ENCODE measurements at places on chromosomes 2 and 18. TPM values are rescaled to one million over a fixed set of nuclear protein-coding genes. Genes with fewer than 3 reads are reported as not detected.
A peak's percentile ranks its signal among the peaks of the same experiment; 100 is the strongest.

DNA sequence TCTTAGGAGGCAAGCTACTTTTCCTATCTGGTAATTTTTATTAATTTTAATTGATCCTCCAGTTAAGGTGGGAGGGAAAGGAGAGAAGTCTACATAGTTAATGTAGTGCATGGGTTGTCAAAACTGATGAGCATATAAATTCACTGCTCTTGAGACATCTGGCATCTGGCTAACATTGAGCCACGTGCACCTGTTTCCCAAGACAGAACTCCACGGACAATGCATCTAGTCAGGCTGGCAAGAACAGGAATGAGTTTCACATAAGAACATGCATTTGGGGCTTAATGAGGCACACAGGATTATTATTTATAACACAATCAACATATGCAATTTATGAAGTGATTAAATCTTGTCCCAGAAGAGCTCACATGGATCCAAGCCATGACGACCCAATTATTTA lies 16.2 kb upstream of the RAB1A start:
- H3K36me3 ChIP-seq = no peaks in the 10 kb centered on the region
- no peak overlapping the region for H3K27ac ChIP-seq
- no peaks in the 10 kb centered on the region for H3K4me1 ChIP-seq

GRCh38 chr18:67682516-67682915 lies 166.0 kb upstream of the DSEL start:
- H3K4me3 ChIP-seq = no peak overlapping the region
- no peak for DNase-seq
- H3K27me3 ChIP-seq = no peaks in the 10 kb centered on the region
- H3K36me3 ChIP-seq = no peaks in the 10 kb centered on the region

- H3K4me3 ChIP-seq = no peak overlapping the region
- H3K4me1 ChIP-seq = peaks cover 19% of the 10 kb centered on the region
- no peaks in the 10 kb centered on the region for H3K36me3 ChIP-seq
- no peaks in the 10 kb centered on the region for H3K27me3 ChIP-seq
These were observed 26.0 kb upstream of the ANXA4 start for GRCh38 chr2:69715964-69716363.

DNA sequence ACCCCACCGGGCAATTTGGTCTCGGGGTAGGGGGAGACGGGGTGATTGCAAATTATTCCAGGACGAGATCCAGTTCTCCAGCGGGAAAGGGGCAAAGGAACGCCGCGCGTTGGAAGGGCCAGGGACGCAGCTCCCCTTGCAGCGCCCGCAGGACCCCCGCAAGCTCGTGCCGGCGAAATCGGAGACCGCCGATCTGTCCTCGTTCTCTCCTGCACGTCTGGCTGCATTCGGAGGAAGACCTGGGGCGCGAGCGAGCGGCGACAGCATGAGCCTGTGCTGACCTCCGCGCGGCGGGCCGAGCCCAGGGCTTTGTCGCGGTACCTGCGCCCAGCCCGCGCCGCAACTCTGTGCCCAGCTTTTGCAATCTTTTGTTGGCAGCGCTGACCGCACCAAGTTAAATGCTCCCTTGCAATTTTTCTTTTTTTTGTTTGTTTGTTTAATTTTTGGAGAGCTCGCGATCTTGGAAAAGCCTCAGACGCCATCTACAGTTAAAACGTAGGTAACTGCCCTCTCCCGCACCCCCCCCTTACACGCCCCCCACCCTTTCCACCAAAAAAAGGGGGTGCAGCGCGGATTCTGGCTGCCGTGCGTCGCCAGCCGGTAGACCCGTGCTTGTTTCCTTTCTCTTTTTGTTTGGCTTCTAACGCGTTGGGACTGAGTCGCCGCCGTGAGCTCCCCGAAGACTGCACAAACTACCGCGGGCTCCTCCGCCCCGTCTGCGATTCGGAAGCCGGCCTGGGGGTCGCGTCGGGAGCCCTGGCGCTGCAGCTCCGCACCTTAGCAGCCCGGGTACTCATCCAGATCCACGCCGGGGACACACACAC lies 667 bp downstream of the TRIB2 start:
- H3K4me3 ChIP-seq = peak overlapping the region; percentile 97
- DNase-seq = peak; percentile 41
- peaks cover 5% of the 10 kb centered on the region for H3K36me3 ChIP-seq

GRCh38 chr2:42510191-42510590 lies 16.4 kb upstream of the KCNG3 start:
- peaks cover 8% of the 10 kb centered on the region for H3K4me1 ChIP-seq
- H3K27ac ChIP-seq = no peak overlapping the region
- no peaks in the 10 kb centered on the region for H3K36me3 ChIP-seq

DNA sequence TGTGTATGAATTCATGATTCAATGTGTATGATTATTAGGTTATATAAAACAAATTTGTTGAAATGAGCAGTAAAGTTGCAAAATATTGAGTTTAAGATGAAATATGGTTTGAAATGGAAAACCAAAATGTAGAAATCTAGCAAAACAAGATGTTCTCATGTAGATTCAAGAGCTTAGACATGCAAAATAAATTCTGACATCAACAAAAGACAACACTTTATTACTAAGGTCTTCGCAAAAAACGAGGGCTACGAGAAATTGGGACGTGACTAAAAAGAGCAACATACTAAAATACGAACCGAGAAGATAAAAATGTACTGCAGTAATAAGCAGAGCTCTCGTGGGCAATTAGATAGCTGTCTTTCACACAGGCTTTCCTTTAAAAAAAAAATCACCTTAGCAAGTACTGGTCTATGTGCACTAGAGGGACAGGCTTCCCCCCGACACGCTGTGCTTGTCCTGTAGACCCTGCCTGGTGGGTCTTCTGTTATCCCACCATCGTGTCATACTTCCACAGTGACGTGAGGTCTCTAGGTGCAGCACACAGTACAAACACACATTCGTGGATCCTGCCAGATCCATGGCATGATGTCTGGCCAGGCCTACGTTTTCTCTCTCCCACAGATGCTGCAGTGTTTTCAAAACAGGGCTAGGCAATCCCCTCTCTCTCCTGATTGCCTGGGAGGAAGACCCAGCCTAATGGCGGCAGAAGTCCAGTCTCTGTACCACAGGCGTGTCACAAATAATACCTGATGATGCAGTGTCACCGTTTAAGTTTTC lies 240.8 kb downstream of the TCF4 start:
- no peak for DNase-seq
- H3K27me3 ChIP-seq = peaks cover 8% of the 10 kb centered on the region
- no peaks in the 10 kb centered on the region for H3K36me3 ChIP-seq
- H3K4me1 ChIP-seq = peaks cover 11% of the 10 kb centered on the region
- H3K4me3 ChIP-seq = no peak overlapping the region

DNA sequence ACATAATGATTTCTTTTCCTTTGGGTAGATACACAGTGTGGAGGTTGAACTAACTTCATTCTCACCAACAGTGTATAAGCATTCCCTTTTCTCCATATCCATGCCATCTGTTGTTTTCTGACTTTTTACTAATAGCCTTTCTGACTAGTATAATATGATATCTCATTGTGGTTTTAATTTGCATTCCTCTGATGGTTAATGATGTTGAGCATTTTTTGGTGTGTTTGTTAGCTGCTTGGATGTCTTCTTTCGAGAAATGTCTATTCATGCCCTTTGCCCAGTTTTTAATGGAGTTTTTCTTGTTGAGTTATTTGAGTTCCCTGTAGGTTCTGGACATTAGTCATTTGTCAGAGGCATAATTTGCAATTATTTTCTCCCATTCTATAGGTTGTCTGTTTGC lies 59.8 kb downstream of the MARCHF4 start:
- no peak for DNase-seq
- H3K36me3 ChIP-seq = no peaks in the 10 kb centered on the region
- no peak overlapping the region for H3K4me3 ChIP-seq

DNA sequence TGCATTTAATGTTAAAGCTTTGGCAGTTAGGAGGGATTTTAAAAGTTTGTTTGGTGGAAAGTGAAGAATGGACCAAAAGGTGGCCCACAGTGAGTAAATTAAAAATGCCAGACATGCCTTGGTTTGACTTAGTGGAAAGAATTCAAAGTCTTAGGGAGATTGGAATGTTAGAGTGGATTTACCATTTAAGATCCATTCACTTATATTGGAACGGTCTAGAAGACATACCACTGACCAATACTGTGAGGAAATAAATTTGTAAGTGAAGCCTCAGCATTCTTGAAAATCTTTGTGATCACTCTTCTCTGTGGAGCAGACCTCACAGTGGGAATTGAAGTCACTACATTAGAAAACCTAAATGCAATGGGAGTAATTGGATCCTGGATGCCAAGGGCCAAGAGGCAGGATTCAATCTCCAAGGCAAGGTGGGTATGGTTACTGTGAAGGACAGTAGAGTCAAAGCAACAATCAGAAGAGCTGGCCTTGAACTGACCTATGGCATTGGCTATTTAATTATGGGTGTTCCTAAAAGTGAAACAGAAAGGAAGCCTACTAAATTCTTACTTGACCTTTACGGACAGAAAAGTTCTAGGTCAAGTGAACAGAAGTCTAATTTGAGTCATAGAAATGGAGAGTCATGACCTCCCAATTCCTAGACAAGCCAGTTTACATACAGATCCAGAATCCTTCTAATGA lies 40.2 kb upstream of the VRK2 start:
- no peak for DNase-seq
- H3K36me3 ChIP-seq = no peaks in the 10 kb centered on the region
- no peak overlapping the region for H3K27ac ChIP-seq
- peaks cover 2% of the 10 kb centered on the region for H3K4me1 ChIP-seq

DNA sequence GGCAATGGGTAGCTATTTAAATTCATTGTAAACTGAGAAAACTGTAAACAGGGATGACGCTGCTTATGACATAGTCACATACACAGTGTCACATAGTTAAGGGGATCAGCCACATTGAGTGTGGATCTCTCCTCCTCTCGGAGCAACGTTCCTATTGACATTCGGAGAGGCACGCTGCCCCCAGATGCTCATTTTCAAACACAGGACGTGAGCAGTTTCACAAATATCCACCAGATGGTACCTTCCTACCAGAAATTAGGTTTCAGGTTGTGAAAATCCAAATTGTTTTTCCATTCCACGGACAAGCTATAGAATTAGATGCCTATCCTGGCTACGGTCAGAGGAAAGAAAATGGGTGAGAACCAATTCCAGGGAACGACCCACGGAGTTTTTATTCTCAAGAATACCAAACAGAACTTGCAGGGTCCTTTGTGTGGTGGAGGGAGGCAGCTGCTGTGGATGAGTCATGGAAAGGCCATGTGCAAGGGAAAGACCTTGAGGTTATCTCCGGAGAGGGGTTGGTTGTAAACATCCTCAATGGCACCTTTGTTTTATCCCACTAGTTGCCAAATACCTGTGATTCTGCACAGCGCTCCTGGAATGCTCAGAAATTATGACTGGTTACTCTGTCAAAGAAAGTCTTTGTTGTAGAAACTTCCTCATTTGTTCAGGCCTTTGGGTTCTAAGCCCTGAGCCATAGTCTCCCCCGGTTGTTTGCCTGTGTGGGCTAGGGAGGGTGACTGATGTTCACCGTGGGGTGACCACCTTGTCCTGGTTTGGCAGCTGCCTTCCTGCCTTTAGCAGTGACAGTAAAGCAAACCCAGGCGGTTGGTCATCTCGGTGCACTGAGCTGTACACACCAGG lies 88.0 kb downstream of the ACTR3 start:
- H3K27me3 ChIP-seq = no peaks in the 10 kb centered on the region
- H3K36me3 ChIP-seq = peaks cover 28% of the 10 kb centered on the region
- no peak overlapping the region for H3K4me3 ChIP-seq

- H3K4me3 ChIP-seq = no peak overlapping the region
- no peaks in the 10 kb centered on the region for H3K36me3 ChIP-seq
- H3K4me1 ChIP-seq = peaks cover 26% of the 10 kb centered on the region
- H3K27ac ChIP-seq = peak overlapping the region; percentile 65
- no peak for DNase-seq
These were observed 9.6 kb downstream of the CHMP1B start for GRCh38 chr18:11860594-11861450.

GRCh38 chr18:11871501-11871900 lies 20.3 kb downstream of the CHMP1B start:
- no peak overlapping the region for H3K27ac ChIP-seq
- H3K4me1 ChIP-seq = peaks cover 2% of the 10 kb centered on the region
- peaks cover 4% of the 10 kb centered on the region for H3K36me3 ChIP-seq
- no peak overlapping the region for H3K4me3 ChIP-seq
- peaks cover 5% of the 10 kb centered on the region for H3K27me3 ChIP-seq
- no peak for DNase-seq

DNA sequence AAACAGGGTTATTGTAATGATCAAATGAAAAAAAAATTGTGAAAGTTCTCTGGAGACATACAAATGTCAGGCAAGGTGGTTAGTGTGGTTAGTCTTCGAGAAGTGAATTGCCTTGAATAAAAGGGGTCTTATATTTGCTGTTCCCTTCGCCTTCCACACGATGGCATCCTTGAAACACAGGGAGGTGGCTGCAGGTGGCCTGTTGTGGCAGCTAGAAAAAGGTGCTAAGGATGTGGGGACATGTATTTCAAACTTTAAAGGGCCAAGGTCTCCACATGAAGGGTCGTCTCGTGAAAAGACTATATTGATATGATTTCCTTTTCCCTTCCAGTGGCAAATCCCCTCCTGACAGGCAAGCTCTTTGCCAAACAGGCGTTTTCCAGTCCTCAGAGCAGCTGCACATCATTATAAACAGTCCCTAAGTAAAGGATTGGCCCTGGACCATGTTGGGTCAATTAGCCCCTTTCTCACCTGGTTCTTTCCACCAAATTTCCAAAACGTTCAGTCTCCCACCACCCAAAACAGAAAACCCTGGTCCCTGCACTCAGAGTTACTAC lies 68.5 kb downstream of the COPS8 start:
- DNase-seq = peak; percentile 36
- H3K4me1 ChIP-seq = peaks cover 34% of the 10 kb centered on the region
- H3K27me3 ChIP-seq = no peaks in the 10 kb centered on the region
- no peak overlapping the region for H3K4me3 ChIP-seq
- peaks cover 4% of the 10 kb centered on the region for H3K36me3 ChIP-seq

GRCh38 chr2:169748319-169748718 lies 14.7 kb downstream of the KLHL23 start:
- H3K4me1 ChIP-seq = no peaks in the 10 kb centered on the region
- no peaks in the 10 kb centered on the region for H3K27me3 ChIP-seq
- no peak overlapping the region for H3K27ac ChIP-seq
- no peak for DNase-seq
- H3K4me3 ChIP-seq = no peak overlapping the region

GRCh38 chr2:164920430-164920829 lies 34.9 kb downstream of the SLC38A11 start:
- peaks cover 8% of the 10 kb centered on the region for H3K27me3 ChIP-seq
- H3K4me3 ChIP-seq = no peak overlapping the region
- no peak for DNase-seq
- no peaks in the 10 kb centered on the region for H3K4me1 ChIP-seq
- no peak overlapping the region for H3K27ac ChIP-seq
- no peaks in the 10 kb centered on the region for H3K36me3 ChIP-seq

DNA sequence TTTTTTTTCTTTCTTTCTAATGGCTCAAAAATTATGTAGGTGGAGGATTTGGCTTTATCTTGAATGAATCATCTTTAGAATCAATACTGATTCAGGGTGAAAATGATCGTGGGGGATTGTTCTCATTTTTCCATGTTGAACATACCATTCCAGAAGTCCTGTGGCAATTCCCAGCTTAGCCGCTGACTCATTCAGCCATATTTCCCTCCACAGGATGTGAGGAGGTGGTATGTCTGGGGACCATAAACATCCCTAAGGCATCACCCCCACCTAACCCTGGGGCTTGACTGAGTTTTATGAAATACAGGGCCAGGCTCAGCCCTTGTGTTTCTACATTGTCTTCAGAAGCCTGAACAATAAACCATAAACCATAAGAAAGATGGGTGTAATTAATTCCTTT lies 92.7 kb upstream of the FN1 start:
- DNase-seq = no peak
- no peaks in the 10 kb centered on the region for H3K27me3 ChIP-seq
- no peaks in the 10 kb centered on the region for H3K4me1 ChIP-seq
- no peak overlapping the region for H3K4me3 ChIP-seq
- H3K27ac ChIP-seq = no peak overlapping the region

KIF3C gene
- 15.2 TPM for total RNA-seq

DSG2 gene
- 1.4 TPM for total RNA-seq

TYW5 gene
- 11.0 TPM for total RNA-seq

TMEM178A gene
- total RNA-seq = 0.32 TPM

C2orf81 gene
- total RNA-seq = 1.6 TPM

ALK gene
- not detected for total RNA-seq

PLGLB1 gene
- total RNA-seq = 2.1 TPM

CTNNA2 gene
- not detected for total RNA-seq

PTGR3 gene
- 28.6 TPM for total RNA-seq

Data from activated T-helper 2 cell treated with anti-CD3 and anti-CD28 coated beads, Interferon-gamma antibody, Interleukin-2, Interleukin-4, amounts not matched to agents 10 μg/mL and 5 μg/mL and 100 μg/mL, durations not matched to agents 14 hours and 24 hours and 36 hours (primary cell).